ENCODE measurements at places on chromosomes 1 and 21. TPM values are rescaled to one million over a fixed set of nuclear protein-coding genes. Genes with fewer than 3 reads are reported as not detected.
A peak's percentile ranks its signal among the peaks of the same experiment; 100 is the strongest.

GRCh38 chr1:12587981-12588640 lies 29.9 kb downstream of the DHRS3 start:
- no peak for DNase-seq

DNA sequence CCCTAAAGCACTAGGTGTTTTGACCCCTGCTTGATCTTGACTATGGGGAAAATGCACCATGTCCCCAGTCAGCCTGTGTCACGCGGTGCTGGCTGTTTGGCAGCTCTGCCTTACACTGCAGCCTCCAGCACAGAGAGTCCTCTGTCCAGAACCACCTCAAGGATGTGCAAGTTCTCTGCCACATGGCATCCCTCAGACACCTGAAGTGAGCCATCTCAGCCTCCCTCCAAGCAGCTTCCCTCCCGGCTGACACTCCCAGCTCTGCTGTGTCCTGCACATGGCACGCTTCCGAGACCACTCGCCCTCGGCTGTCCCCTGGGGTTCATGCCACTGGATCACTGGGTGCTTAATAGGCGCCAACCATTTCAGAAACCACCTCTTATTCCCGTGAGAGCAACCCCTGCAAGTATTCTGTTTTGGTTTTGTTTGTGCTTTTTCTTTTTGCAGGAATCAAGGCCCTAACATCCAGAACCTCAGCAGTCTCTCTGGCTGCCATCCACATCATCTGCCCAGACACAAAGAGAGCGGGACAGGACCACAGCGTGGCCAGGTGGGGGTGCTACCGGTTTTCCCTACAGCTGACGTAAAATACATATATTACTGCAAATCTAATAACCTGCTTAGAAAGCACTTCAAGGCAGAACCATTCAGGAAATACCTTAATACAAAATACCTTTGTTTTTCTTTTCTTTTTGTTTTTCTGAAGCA lies 45.7 kb downstream of the CAPZB start:
- no peak for DNase-seq

GRCh38 chr1:50861772-50862171 lies 98.3 kb downstream of the FAF1 start:
- DNase-seq: no peak

GRCh38 chr1:204733869-204734596 lies 48.5 kb upstream of the LRRN2 start:
- no peak for DNase-seq

GRCh38 chr1:216851073-216851472 lies 127.8 kb upstream of the ESRRG start:
- no peak for DNase-seq

- no peak for DNase-seq
Observed at GRCh38 chr1:145892486-145893087, 6.9 kb upstream of the ANKRD35 start.

DNA sequence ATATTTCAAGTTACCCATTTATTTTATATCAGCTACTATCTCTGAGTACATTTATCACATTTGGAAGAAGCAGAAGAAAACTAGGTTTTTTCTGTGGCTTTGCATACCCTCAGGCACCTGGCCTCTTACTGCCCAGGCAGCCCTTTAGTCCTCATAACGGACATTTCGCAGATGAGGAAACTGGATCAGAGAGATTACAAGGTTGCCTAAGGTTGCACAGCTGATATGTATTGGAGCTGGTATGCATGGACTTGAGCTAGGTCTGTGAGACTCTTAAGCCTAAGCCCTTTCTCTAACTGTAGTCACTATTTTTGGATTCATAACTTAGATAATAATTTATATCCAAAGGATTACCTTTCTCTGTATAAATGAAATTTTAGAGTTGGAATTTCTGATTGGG lies 4.0 kb downstream of the CNIH3 start:
- DNase-seq: no peak

The AUNIP gene
- 4.7 TPM for polyA plus RNA-seq

The ARHGEF16 gene
- polyA plus RNA-seq: 17.6 TPM

GRCh38 chr1:202329891-202330290 lies 11.8 kb downstream of the UBE2T start:
- DNase-seq: no peak

GRCh38 chr1:226682871-226683814 lies 55.9 kb downstream of the ITPKB start:
- no peak for DNase-seq

The MEF2D gene
- polyA plus RNA-seq: 24.0 TPM

GRCh38 chr21:14259747-14260146 lies 43.8 kb downstream of the RBM11 start:
- DNase-seq: peak; percentile 51

The NT5C1A gene
- polyA plus RNA-seq: 0.37 TPM

GRCh38 chr1:155504207-155504606 lies 58.4 kb downstream of the ASH1L start:
- DNase-seq: no peak

DNA sequence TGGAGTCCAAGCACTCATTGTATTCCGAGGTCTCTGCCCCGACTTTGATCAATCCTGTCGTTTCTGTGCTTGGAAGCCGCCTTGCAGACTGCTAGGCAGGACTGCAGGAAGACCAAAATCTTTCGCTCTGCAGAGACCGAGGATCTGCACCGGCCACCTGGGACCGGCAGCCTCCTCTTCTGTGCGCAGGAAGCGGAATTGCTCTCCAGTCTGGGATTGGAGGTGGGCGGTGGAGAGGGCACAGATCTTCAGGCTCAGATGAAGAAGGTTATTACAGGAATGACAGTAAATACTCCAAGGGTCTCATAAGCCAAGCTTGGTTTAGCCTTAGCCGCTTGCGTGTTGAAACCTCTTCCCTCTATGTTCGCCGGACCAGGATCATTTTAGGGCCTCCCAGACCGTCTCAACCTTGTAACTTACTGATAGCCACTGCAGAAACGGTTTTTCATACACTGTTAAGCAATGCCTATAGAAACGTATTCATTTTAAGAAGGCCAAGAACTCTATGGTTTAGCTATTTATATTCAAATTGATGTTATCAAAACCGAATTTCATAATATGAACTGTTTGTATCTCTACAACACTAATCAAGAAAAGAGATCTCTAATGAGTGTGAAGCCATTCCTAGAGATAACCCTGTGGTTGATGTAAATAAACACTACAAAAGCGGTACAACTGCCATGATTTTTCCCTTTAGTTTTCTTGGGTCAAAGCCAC lies 1.1 kb downstream of the MIA3 start:
- no peak for DNase-seq

- no peak for DNase-seq
Observed at GRCh38 chr21:25457411-25457810, 149.9 kb downstream of the MRPL39 start.

GRCh38 chr1:44855742-44856141 lies 12.7 kb upstream of the PTCH2 start:
- no peak for DNase-seq

The GSTM1 gene
- 121 TPM for polyA plus RNA-seq

DNA sequence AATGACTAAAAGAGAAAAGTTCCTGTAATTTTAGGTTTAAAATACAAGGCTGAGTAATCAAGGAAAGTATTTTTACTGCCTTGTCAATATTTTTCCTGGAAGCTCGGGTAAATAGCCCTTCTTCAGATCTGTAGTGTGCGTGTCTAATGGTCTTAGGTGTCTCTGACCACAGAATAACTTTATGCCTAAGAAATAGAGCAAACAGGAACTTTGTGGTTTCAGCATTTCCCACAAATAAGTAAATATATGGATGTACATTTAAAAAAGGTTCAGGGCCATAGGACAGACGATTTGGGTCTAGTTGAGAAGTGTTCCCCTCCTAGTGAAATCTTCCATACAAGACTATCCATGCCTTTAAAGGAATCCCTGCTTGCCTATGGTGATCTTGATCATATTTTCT lies 107.0 kb downstream of the ZC3H11B start:
- no peak for DNase-seq

DNA sequence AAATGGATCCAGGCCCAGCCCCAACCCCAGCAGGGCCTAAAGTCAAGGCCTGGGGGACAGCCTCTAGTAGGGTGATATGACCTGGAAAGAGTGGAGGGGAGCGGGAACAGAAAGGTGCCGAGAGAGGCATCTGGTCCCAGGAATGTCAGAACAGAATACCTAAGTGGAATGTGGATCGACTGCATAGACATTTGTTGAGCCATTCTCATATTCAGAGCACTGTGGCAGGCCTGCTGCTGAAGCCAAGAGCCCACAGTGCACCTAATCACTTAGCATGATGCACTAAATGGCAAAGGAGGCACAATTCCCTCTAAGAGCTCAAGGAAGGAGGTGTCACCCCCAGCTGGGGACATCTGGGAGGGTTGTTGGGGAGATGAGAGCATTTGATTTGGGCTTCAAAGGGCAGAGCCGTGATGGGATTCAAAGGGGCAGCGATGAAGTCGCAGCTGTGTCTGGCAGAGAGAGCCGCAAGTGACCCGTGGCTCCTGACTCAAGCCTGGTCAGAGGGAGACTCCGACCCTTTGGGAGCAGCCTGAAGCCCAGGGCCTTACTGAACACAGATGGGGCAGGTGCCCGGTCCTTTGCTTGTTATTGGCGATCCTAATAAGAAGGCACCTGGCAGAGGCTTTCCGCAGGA lies 8.6 kb upstream of the PKP1 start:
- no peak for DNase-seq

- no peak for DNase-seq
Observed at GRCh38 chr1:59276439-59276851, 20.4 kb upstream of the FGGY start.

The TXNIP gene
- 423 TPM for polyA plus RNA-seq

DNA sequence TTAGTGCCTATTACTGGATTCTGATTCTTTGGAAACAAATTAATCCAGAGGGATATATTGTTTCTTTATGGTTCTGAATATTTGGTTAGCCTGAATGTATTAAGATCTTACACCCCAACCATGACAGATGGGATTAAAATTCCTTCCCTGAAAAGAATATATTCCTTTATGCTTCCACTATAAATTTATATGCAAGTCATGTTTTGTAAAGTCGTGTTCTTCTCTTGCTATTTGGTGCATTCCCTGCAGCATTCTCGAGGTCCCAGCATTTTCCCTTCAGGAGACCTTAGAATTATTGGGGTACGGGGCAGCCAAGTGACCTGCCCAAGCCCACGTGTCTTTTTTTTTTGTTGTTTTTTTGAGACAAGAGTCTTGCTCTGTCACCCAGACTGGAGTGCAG lies 62.4 kb downstream of the DISC1 start:
- no peak for DNase-seq

DNA sequence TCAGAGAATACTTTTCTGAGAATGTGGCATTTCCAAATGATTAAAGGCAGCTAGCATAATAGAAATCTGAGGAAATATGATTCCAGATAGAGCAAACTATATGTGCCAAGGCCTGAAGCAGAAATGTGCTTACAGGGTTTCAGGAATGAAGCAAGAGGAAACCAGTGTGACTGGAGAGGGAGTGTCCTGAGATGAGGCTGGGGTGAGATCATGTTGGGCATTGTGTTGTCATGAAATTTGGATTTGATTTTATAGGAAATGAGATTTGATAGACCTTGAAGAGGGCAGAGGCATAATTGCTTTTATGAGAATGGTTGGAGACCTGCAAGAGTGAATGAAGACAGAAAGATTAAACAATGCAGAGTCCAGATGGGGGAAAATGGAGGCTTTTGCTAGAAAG lies 338.1 kb upstream of the SNX7 start:
- no peak for DNase-seq

DNA sequence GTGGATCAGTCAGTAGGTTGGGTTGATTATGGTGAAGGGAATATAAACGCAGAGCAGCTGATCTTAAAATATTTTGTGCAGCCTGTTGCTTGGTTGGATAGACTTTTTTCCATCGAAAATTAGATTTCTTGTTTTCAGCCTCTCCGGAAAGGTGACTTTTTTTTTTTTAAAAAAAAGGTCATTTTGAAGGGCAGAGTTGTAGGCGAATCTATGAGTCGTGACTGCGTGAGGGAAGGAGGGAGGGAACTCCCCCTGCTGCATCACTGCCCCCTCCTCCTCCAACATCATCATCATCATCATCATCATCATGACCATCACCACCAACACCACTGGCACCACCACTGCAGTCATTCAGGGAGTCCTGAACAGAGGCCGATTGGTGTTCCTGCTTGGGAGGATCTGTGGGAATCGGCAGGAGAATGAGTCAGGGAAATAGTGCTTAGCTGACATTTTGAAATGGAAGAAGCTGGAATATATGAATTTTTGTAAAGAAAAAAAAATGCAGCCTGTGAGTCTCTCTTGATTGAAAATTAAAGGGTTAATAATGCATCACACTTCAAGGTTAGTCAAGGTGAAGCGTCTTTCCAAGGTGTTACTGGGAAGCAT lies 1.2 kb downstream of the ATP1B1 start:
- no peak for DNase-seq

Measured in right renal pelvis (tissue), 4 donors.